ENCODE measurements at places on chromosomes 16 and 17.
A peak's percentile ranks its signal among the peaks of the same experiment; 100 is the strongest.

GRCh38 chr16:9138731-9139501 is 47.5 kb downstream of the HAPSTR1 start:
- peak; percentile 45 for DNase-seq

- no peak for DNase-seq
Measured at GRCh38 chr17:4440690-4441686, 7.2 kb downstream of the SPNS3 start.

GRCh38 chr17:64232466-64233262 is 30.4 kb downstream of the TEX2 start:
- no peak for DNase-seq

- peak; percentile 60 for DNase-seq
Measured at GRCh38 chr16:23784811-23785447, 30.1 kb downstream of the CHP2 start.

GRCh38 chr16:86496929-86497461 is 13.3 kb upstream of the FOXF1 start:
- DNase-seq, result no peak

GRCh38 chr16:6343157-6343556 is 989.5 kb upstream of the RBFOX1 start:
- DNase-seq, result no peak

DNA sequence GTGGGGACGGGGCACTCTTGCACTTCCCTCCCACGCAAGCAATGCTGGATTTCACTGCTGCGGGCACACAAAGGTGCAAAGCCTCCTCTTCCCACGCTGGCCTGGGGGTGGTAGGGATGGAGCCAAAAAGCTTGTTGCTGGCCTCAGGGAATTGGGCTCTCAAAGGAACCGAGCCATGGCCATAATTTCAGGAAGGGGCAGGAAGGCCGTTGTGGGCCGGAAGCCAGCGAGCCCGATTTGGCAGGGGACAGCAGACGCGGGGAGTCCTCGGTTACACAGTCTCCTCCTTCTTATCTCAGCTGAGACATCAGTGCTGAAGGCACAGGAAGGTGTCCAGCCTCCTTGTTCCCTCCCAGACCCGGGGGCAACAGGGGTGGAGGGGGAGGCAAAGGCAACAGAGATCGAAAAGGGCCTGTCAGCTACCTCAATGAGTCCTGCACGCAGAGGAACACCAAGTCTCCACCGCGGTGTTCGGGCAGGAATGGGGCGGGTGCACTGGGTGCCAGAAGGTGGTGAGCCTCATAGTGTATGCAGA is 59.5 kb downstream of the SLFN11 start:
- peak; percentile 11 for DNase-seq

DNA sequence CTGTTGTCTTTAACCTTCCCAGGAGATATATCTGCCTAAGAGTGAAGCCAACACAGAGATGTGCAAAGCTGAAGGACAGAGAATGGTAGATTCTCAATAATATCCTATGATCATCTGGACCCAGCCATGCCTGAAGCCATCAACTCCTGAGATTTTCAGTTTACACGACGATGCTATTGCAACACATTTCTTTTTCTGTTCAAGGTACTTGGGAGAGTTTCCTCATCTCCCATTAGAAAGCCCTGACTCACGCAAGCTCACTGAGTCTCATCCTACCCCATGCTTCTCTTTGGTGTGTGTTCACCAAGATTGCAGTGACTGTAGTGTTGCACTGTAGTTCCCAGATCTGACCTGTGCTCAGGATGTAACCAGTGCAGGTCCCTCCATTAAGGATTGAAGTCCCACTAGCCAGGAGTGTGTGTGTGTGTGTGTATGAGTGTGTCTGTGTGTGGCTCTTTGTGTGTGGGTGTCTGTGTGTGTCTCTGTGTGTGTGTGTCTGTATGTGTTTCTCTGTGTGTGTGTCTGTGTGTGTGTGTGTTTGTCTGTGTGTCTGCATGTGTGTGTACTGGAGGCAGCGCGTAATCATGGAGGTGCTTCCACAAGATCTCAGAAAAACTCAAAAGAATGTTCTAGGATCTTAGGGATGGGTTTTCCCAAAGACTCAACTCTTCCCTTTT is 15.5 kb downstream of the CES1 start:
- DNase-seq, result no peak

GRCh38 chr16:23781176-23781575 is 26.4 kb downstream of the CHP2 start:
- no peak for DNase-seq

GRCh38 chr17:66930933-66931332 is 33.6 kb upstream of the CACNG4 start:
- DNase-seq, result no peak

- DNase-seq, result no peak
Measured at GRCh38 chr16:7614021-7614795, 281.6 kb downstream of the RBFOX1 start.
